ENCODE measurements at places on chromosomes 4 and X.

- DNase-seq = peak; percentile 41
Observed at GRCh38 chr4:26051240-26051639, 137.2 kb downstream of the SMIM20 start.

GRCh38 chr4:76803522-76803921 is 94.4 kb downstream of the SOWAHB start:
- no peak for DNase-seq

- peak; percentile 61 for DNase-seq
Observed at GRCh38 chr4:7295911-7296660, 103.7 kb downstream of the SORCS2 start.

- no peak for DNase-seq
Observed at GRCh38 chr4:167238226-167238625, 3.9 kb upstream of the SPOCK3 start.

DNA sequence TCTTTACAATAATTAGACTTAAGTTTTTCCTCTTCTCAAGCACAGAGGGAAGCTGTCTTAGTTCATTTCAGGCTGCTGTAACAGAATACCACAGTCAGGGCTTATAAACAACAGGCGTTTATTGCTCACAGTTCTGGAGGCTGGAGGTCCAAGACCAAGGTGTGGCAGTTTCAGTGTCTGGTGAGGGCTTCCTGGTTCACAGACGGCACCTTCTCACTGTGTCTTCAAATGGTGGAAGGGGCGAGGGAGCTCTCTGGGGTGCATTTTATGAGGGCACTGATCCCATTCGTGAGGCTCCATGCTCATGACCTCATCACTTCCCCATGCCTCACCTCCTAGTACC is 115.7 kb upstream of the MXRA5 start:
- no peak for DNase-seq
